ENCODE measurements at places on chromosomes 4 and X. TPM values are rescaled to one million over a fixed set of nuclear protein-coding genes. Genes with fewer than 3 reads are reported as not detected.
A peak's percentile ranks its signal among the peaks of the same experiment; 100 is the strongest.

DNA sequence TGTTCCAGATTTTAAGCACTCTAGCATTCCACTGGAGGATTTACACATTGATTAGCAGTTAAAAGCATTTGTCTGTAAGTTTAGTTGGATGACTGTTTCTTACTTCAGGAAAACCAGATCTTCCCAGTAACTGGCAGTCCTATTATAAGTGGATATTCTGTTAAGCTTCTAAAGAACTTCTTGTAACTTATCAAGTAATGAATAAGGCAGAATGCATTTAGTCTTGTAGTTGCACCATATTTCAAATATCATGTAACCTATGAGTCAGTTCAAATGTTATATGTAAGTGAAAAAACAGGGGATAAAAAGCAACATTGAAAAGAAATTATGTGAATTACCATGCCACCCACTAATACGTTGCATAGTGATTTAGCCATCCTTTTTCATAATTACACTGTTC, 30.2 kb upstream of the TENM3 start:
- no peak for DNase-seq
- H3K4me1 ChIP-seq, result no peaks in the 10 kb centered on the region
- H3K36me3 ChIP-seq, result no peaks in the 10 kb centered on the region

DNA sequence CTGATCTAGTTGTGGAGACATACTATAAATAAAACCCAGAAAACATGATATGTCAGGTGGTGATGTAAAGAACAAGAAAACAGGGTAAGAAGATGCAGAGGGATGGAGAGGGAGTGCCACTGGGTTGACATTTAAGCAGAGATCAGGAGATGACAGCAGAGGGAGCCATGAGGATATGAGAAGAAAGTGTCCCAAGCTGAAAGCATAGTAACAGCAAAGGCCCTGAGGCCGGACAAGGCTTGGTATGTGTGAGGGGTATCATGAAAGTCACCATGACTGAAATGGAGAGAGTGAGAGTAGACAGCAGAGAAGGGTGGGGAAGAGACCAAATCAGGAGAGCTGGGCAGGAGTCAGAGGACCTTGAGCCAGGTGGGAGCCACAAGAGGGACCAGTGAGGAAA, 3.4 kb downstream of the GPKOW start:
- DNase-seq, result no peak
- H3K4me3 ChIP-seq, result no peak overlapping the region
- H3K27ac ChIP-seq, result no peak overlapping the region

- no peak overlapping the region for H3K4me3 ChIP-seq
- peak overlapping the region; percentile 57 for H3K27ac ChIP-seq
- H3K27me3 ChIP-seq, result no peaks in the 10 kb centered on the region
- peaks cover 32% of the 10 kb centered on the region for H3K4me1 ChIP-seq
Measured at GRCh38 chrX:24498181-24498580, 33.1 kb downstream of the PDK3 start.

DNA sequence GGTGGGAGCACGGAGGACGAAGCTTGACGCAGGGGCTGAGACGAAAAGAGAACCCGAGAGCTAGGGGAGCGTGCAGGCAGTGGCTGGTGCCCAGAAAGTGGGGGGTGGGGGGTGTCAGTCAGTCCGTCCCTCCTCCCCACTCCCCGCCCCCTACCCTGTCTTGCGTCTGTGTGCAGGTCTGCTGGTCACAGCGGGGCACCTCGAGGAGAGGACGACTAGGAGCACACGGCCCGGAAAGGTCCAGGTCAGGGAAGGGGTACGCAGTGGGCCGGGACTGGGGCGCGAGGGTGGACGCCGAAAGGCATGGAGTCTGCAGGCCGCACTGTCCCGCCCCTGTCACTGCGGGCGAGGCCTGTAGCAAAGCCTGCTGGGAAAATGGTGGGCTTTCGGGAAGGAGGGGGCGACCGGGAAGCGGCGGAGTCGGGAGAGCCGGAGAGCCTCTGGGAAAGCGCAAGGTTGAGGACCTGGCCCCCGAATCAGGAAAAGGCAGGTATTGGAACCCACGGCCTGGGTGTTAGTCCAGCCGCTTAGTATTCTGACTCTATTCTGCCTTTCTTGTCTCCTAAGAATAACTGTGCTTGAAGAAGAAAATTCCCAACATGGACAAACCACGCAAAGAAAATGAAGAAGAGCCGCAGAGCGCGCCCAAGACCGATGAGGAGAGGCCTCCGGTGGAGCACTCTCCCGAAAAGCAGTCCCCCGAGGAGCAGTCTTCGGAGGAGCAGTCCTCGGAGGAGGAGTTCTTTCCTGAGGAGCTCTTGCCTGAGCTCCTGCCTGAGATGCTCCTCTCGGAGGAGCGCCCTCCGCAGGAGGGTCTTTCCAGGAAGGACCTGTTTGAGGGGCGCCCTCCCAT, 769 bp downstream of the TCEAL1 start:
- H3K4me1 ChIP-seq, result peaks cover 14% of the 10 kb centered on the region
- H3K27ac ChIP-seq, result peak overlapping the region; percentile 76
- peak; percentile 20 for DNase-seq
- no peaks in the 10 kb centered on the region for H3K36me3 ChIP-seq

DNA sequence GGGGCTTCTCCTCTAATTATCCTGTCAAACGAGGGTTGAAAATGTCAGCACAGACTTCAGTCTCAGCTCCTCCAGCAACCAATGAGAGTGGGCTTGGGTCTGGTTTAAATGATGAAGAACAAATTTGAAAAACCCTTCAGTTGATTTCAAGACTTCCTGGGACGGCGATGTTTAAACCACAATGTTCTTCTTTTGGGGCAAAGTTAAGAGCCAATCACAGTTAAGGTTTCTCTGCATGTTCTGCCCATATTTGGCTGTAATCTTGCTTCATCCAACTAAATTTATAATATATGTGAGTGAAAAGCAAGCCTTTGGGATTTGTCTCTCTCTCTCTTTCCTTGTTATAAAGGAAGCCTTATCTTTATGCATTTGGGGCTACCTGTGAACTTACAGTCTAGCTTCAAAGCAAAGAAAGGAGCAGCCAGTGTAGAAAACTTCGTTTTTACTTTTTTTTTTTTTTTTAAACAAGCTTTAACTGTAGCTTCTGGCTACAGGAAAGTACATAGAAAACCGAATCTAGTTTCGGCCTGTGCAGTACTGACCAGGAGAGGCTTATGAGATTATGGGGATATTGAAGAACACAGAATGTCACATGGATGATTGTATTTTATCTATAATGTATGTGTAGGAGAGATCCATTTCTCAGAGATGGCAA, 46.8 kb upstream of the FAM9C start:
- H3K4me3 ChIP-seq, result peak overlapping the region; percentile 56
- peaks cover 5% of the 10 kb centered on the region for H3K36me3 ChIP-seq
- peaks cover 93% of the 10 kb centered on the region for H3K4me1 ChIP-seq
- no peaks in the 10 kb centered on the region for H3K27me3 ChIP-seq

GRCh38 chr4:76799140-76799539, 98.8 kb downstream of the SOWAHB start:
- no peak for DNase-seq
- no peaks in the 10 kb centered on the region for H3K4me1 ChIP-seq
- no peak overlapping the region for H3K27ac ChIP-seq

DNA sequence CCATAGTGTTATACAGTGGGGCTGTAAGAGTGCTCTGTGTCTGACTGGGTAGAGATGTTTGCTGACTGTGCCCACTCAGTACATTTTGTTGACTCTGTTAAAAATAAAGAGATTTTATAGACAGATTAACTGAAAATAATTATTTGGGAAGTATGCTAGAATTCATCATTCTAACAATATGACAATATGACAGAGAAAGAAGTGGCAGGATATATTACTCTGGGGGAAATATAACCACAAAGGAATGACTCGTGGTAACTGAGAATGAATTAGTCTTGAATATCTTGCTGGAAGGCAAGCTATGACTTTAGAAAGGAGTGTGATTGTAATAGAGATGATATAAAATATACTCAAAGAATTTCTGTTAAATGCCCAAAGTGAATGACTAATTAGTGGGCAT, 46.8 kb downstream of the TMEM165 start:
- H3K4me3 ChIP-seq, result no peak overlapping the region
- peaks cover 13% of the 10 kb centered on the region for H3K4me1 ChIP-seq
- DNase-seq, result no peak
- no peak overlapping the region for H3K27ac ChIP-seq
- no peaks in the 10 kb centered on the region for H3K27me3 ChIP-seq

DNA sequence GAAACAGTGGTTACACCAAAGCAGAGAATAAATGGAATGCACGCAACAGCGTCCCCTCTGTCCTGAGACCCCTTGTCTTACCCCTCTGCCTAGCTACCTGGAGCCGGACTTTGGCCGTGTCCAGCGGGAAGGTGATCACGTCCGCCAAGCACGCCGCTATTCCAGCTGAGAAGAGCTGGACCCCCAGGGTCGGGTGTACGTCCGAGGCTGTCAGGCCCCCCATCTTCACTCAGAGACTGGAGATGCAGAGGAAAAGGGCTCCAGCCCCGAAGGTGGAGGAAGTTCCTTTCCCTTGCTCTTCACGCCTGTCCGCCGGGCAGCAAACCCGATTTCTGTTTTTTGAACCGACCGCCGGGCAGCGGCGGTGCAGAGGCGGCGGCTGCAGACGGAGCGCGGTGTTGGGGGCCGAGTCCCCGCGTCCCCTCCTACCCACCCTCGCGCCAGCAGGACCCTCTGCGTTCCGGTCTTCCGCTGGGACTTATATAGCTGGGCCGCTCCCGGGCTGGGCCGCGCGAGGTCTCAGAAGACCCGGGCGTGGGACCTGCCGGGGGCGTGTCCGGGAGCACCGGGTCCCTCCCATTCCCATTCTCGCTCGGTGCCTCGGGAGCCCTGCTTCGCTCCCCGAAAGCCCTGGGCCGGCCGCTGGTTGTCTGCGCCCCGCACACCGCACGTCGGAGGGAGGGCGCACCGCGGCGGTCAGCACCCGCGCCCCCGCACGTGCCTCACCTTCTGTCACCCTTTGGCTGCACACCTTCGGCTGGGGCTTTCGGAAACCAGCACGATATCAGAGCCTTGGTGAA, at the start of gene UCP1:
Gene UCP1 (minus strand): TSS at position 455 of the 800 bp plus-strand sequence. CDS start 232 bp downstream, at position 223.
- peaks cover 8% of the 10 kb centered on the region for H3K4me1 ChIP-seq
- no peak within 1 kb of the TSS for H3K4me3 ChIP-seq
- DNase-seq, result no peak
- peaks cover 54% of the 10 kb centered on the region for H3K27me3 ChIP-seq

- no peak overlapping the region for H3K4me3 ChIP-seq
- no peak overlapping the region for H3K27ac ChIP-seq
- H3K27me3 ChIP-seq, result no peaks in the 10 kb centered on the region
Measured at GRCh38 chrX:44953734-44954502, 80.9 kb downstream of the KDM6A start.

DNA sequence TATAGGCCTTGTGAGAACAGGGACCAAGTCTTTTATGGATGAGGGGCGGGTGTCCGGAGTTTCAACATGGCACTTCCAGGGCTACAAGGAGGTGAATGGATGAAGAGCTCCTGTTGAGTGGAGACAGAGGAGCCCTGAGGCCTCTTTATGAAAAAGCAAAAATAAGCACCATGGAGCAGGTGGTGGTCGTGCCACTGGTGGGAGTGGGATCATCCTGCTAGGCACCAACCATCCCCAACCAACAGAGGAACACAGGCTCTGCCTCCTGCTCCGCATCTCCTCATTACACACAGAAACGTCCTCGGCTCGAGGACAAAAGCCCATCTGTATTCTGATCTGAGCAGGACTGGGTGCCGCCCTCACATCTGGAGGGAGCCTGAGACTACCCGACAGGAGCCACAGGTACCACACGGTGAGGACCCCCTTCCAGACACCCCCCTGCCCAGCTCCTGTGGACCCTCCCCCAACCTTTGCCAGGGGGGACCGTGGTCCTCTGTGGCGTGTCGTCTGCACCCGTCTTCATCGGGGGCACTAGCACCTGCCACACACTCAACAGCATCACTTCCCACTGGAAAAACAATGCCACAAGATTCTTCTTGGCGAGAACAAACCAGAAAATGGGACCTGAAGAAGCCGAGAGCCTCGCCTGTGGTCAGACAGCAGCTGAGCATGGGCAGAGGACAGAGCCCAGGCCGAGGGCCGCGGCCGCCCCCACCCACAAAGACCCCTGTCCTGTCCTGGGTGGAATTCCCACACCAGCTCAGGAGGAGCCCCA, 3.9 kb upstream of the PDE6B start:
- no peaks in the 10 kb centered on the region for H3K36me3 ChIP-seq
- no peaks in the 10 kb centered on the region for H3K27me3 ChIP-seq
- H3K4me3 ChIP-seq, result no peak overlapping the region
- no peak for DNase-seq

- H3K4me1 ChIP-seq, result no peaks in the 10 kb centered on the region
- DNase-seq, result no peak
- H3K36me3 ChIP-seq, result no peaks in the 10 kb centered on the region
- no peak overlapping the region for H3K4me3 ChIP-seq
Measured at GRCh38 chrX:146994163-146994562, 179.6 kb upstream of the CXorf51A start.

GRCh38 chr4:169185133-169185956, 85.4 kb downstream of the SH3RF1 start:
- H3K4me3 ChIP-seq, result no peak overlapping the region
- no peaks in the 10 kb centered on the region for H3K4me1 ChIP-seq
- peaks cover 2% of the 10 kb centered on the region for H3K27me3 ChIP-seq
- H3K36me3 ChIP-seq, result no peaks in the 10 kb centered on the region
- no peak overlapping the region for H3K27ac ChIP-seq
- no peak for DNase-seq

GRCh38 chr4:16154451-16154850, 70.6 kb upstream of the PROM1 start:
- no peaks in the 10 kb centered on the region for H3K36me3 ChIP-seq
- H3K27ac ChIP-seq, result no peak overlapping the region
- H3K27me3 ChIP-seq, result no peaks in the 10 kb centered on the region

GRCh38 chrX:46178763-46179162, 366.5 kb downstream of the ZNF674 start:
- H3K4me3 ChIP-seq, result no peak overlapping the region
- DNase-seq, result no peak
- H3K4me1 ChIP-seq, result peaks cover 21% of the 10 kb centered on the region

DNA sequence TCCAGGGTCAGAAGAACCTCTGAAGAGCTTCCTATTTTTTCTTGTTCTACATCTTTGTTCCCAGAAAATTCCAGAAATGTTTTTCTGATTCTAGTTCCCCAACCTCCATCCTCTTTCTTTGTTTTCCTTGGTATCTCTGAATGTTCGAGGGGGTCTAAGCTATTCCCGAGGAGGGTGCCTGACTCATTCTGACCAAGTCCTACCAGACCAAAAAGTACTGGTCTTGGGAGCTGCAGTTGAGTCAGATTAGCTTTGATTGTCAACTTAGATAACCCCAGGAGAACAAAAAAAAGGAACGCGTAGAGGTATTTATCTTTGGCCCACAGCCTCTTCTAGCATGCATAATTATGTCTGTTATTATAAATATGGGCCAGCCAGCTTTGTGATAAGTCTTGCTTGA, 12.1 kb upstream of the TENM3 start:
- H3K27me3 ChIP-seq, result no peaks in the 10 kb centered on the region
- no peak overlapping the region for H3K27ac ChIP-seq
- no peaks in the 10 kb centered on the region for H3K4me1 ChIP-seq
- no peaks in the 10 kb centered on the region for H3K36me3 ChIP-seq

- H3K27me3 ChIP-seq, result peaks cover 11% of the 10 kb centered on the region
- DNase-seq, result no peak
- H3K36me3 ChIP-seq, result no peaks in the 10 kb centered on the region
- no peaks in the 10 kb centered on the region for H3K4me1 ChIP-seq
- H3K4me3 ChIP-seq, result no peak within 1 kb of the TSS
Measured at GRCh38 chr4:103719830-103720207, at the start of gene TACR3. Gene TACR3, minus strand, starts transcription at chr4:103719985. Its CDS starts 310 bp downstream, at chr4:103719675.

The TBC1D1 gene
- total RNA-seq, result 87.6 TPM

The HTR2C gene
- total RNA-seq, result not detected

The PHF8 gene
- 37.4 TPM for total RNA-seq

The PLS3 gene
- total RNA-seq, result 0.37 TPM

The RTL9 gene
- not detected for total RNA-seq

All from activated CD8-positive, alpha-beta T cell treated with anti-CD3 and anti-CD28 coated beads, Interleukin-2, amount 10 ng/mL, durations not matched to agents 7 days and 5 days (primary cell).